ENCODE measurements at places on chromosomes 5 and 9. TPM values are rescaled to one million over a fixed set of nuclear protein-coding genes. Genes with fewer than 3 reads are reported as not detected.
A peak's percentile ranks its signal among the peaks of the same experiment; 100 is the strongest.

DNA sequence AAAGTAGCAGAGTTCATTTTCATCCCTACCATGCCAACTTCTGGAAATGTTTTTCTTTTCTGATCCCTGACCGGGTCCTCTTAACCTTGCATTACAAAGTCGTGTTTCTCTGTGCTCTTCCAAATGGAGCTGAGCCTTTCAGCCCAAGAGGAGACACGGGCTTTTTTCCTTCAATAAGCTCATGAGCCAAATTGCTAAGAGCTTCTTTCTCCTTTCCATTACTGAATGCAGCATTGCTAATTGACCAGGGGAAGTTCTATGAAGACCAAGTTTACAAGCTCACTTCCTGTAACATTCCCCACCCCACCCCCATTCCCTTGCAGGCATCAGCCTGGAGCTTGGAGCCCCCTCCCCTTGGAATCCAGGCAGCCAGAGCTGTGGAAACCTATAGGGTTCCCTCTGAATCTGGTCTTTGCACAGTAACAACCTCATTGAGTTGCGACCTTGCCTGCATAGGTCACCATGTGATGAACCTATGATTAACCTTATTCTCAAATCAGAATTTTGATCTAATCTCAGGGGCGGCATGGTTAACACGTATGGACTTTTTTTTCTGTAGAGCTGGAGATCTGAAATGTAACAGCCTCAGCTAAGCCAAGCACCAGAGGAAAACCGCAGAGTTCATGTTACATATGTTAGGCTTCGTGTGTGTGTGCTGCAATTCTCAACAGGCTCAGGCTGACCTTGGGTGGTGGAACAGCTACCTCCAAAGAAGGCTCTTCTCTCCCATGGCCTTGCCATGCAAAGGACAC is 395.7 kb upstream of the ZNF462 start:
- no peaks in the 10 kb centered on the region for H3K27me3 ChIP-seq
- H3K27ac ChIP-seq = no peak overlapping the region
- no peaks in the 10 kb centered on the region for H3K36me3 ChIP-seq

The PCDHB11 gene
- not detected for total RNA-seq

DNA sequence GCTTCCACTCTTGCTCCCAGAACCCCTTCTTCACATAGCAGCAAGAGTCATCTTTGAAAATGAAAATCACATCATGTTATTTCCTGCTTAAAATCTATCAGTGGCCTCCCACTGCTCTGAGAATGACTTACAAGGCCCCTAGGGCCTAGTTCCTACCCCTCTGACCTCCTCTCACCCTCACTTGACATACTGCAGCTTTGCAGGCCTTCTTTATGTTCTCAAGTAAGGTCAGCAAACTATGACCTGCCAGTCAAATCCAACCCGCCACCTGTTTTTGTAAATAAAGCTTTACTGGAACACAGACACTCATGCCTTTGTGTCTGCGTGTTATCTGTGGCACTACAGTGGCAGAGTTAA is 185.7 kb downstream of the NR3C1 start:
- H3K27ac ChIP-seq = peak overlapping the region; percentile 76
- H3K4me3 ChIP-seq = no peak overlapping the region
- H3K36me3 ChIP-seq = peaks cover 32% of the 10 kb centered on the region
- H3K27me3 ChIP-seq = no peaks in the 10 kb centered on the region

- no peak overlapping the region for H3K4me3 ChIP-seq
- no peaks in the 10 kb centered on the region for H3K27me3 ChIP-seq
- DNase-seq = no peak
- peaks cover 9% of the 10 kb centered on the region for H3K36me3 ChIP-seq
- H3K27ac ChIP-seq = no peak overlapping the region
Observed at GRCh38 chr9:7088611-7089010, 330.8 kb downstream of the KDM4C start.

DNA sequence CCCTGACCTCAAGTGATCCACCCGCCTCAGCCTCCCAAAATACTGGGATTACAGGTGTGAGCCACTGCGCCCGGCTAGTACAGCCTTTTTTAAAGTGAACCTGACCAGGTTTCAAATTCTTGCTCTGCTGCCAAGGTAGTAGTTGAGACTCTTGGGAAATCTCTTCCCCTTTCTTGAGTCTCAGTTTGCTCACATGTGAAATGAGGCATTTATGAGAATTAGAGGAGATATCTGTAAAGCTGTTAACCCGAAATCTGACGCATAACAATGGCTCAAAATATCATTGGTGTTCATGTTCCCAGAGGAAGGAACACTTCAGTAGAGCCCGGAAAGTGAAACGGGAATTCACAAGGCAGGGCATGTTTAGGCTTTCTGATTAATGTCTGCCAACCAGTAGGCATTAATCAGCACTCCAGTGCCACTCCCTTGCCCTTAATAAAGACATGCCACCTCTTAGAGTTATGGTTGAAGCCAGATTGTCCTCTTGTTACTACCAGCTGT is 1.5 kb downstream of the ARPC5L start:
- peaks cover 42% of the 10 kb centered on the region for H3K4me1 ChIP-seq
- H3K36me3 ChIP-seq = peaks cover 31% of the 10 kb centered on the region
- H3K4me3 ChIP-seq = peak overlapping the region; percentile 27
